Right renal pelvis (tissue), 4 donors: ENCODE measurements at places on chromosomes 16 and 17. TPM values are rescaled to one million over a fixed set of nuclear protein-coding genes. Genes with fewer than 3 reads are reported as not detected.

KRTAP1-5 gene
- polyA plus RNA-seq, result not detected

ACSM2A gene
- 57.6 TPM for polyA plus RNA-seq

APPBP2 gene
- 56.7 TPM for polyA plus RNA-seq

MYH1 gene
- 0.04 TPM for polyA plus RNA-seq

C17orf58 gene
- polyA plus RNA-seq, result 25.5 TPM

HBM gene
- 2.1 TPM for polyA plus RNA-seq

DNA sequence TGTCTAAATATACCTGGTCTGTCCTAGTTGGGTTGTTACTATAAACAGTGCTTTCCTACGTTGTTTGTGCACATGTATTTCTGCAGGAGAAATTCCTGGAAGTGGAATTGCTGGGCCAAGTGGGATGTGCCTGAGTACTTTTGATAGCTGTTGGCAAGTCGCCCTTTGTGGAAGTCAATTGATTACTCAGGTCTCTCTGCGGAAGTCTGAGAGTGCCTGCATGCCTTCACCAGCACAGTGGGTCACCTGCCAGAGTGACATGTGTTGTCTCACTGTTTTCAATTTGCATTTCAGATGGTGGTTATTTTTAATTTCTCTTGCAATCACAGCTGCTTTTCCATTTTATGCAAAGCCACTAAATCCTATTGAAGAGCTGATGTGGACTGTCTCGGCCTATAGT is 2.3 kb upstream of the MVD start:
- no peak for DNase-seq

GRCh38 chr17:58918072-58918471 is 162.4 kb downstream of the PPM1E start:
- DNase-seq, result no peak

GRCh38 chr16:1333149-1333812 is at the start of gene BAIAP3:
Gene BAIAP3, plus strand, starts transcription at chr16:1333645. Its CDS starts 4,905 bp downstream, at chr16:1338550.
- no peak for DNase-seq

DNA sequence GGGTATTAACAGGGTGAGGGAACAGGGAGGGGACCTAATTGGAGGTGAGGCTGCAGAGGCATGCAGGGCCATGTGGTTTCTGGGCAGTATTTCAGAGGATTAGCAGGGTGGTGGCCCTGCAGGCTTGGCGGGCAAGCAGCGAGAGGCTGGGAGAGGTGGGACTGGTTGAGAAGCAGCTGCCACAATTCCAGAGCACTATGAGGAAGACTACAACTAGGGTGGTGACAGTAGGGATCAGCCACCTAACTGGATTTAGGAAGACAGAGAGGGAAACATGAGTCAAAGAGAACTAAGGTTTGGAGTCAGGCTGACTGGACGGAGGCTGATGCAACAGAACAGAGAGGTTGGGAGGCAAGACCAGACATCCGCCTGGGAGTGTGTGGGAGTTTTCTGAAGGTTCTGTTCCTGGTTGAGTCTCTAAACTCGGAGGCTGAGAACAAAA is 12.3 kb downstream of the ALOXE3 start:
- DNase-seq, result no peak

DNA sequence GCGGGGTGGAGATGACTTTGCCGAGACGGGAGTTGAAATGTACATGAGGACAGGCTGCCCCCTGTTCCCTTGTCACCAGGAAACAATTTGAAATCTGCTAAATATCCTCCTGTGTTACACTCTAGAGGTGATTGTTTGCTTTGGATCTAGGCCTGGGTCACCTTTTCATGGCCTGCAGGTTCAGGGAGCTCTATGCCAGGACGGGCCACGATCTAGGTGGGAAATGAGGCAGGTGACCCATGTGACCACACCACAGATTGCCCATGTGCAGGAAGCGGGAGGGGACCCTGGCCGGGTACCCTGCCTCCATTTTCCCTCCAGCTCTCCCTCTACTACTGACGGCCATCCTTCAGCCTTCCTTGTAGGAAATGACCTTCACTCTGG is 43.4 kb downstream of the MEAK7 start:
- DNase-seq, result no peak

DNA sequence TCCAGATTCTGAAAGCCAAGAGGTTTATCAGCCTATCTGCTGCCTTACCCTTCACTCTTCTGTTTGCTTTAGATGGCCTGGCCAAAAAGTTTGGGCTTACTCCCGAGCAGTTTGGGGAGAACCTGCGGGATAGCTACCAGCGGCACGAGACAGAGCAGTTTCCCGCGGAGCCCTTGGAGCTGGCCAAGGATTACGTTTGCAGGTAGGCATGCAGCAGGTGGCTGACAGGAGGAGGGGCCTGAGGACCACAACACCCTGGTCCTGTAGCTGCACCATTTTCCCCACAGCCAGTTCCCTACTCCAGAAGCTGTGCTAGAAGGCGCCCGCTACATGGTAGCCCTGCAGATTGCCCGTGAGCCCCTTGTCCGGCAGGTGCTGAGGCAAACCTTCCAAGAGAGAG is 20.6 kb downstream of the SUPT6H start:
- no peak for DNase-seq

DNA sequence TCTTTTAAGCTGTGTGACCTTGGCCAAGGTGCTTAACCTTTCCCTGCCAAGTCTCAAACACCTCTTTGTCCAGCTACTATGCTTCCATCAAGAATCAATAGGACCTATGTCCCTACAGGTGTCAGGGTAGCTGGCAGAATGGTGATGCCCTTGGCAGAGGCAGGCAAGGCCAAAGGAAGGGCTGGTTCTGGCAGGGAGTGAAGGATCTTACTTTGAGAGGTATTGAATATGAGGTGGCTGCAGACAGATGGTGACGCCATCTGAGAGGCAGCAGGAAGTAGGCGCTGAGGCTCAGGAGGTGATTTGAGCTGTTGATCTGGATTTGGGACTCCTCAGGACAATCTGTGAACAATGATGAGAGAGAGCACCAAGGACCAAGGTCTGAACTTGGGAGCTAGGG is 12.5 kb downstream of the ABCC3 start:
- no peak for DNase-seq

DNA sequence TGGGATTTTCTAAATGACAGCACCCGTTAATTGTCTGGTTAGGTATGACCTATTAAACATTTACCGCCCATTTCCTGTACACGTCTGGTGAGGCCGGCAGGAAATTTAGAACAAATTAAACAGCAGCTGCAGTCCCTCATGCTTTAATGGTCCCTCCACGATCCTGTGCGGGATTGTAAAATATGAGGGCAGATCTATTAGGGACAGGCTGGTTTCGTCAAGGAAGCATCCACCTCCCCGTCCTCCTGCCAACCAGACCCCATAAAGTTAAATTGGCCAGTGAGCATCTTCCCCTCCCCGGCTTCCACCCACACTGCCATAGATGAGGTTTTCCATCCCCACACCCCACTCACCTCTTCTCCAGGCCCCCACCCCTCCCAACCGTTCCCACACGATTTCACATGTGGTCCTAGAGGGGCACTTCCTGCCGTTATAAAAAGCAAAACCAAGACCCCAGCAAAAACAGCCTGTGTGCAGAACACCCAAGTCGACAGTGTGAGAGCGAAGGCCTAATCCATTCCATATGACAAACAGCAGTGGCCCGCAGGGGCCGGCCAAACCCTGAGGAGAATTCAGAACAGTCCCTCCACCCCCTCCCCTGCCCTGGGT is 331.9 kb downstream of the FOXL1 start:
- peak; percentile 77 for DNase-seq

DNA sequence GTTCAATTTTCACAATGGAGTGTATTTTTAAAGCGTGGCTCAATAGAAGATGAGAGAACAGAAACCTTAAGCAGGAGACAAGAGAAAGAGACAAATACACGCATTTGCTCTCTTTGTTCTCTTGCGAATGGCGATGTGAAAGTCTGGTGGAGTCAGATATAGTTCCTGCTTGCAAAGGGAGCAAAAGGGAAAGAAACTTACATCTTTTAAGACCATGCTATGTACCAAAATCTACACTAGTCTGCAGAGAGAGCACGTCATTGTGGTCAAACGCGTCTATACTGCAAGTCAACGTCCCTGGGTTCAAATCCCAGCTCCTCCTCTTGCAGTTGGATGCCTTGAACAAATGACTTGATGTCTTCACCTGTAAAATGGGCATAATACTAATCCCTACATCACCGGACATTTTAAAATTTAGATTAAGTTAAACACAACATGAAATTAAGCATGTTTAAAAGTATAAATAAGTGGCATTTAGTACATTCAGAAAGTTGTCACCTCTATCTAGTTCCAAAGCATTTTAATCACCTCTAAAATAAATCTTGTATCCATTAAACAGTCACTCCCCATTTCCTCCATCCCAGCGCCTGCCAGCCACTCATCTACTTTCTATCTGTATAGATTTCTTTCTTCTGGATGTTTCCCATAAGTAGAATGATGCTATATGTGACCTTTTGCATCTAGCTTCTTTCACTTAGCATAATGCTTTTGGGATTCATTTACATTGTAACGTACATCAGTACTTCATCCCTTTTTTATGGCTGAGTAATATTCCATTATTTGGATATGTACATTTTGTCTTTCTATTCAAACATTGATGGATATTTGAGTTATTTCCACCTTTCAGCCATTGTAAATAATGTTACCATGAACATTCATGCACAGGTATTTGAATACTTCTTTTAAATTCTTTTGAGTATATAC is 406.9 kb downstream of the TMEM114 start:
- no peak for DNase-seq

DNA sequence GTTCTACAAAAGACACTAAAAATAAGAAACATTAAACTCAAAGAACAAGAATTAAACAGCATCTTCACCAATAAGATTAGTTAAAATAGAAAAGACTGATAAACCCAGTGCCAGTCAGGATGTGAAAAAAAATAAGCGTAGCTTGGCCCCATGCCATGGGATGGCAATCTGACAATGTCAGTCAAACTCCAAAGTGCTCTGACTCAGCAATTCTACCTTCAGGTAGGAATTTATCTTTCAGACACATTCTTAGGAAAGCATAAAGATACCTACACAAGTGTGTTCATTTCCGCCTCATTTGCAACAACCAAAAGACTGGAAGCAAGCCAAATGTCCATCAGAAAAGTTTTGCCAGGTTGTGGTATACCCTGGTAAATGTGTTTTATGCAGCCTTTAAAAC is 9.1 kb upstream of the MPO start:
- DNase-seq, result no peak

GRCh38 chr16:57618296-57619132 is 9.9 kb upstream of the ADGRG1 start:
- DNase-seq, result no peak

DNA sequence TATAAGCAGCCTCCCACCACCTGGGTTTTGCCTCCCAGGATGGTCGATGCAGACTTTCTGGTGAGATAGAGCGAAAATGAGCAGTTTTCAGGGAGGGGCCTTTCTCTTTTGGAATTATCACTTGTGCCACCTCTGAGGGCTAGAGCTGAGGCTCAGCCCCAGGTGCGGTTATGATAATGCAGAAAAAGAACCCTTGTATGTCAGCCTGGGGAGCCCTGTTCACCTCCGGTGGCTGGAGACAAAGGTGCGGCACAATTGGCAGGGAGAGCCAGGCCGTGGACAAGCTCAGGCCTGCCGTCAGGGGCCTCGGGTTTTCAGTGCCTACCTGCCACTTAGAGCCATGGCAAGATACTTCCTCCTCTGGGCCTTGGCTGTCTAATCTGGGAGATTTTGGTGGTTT is 4.4 kb downstream of the SCPEP1 start:
- DNase-seq, result no peak

DNA sequence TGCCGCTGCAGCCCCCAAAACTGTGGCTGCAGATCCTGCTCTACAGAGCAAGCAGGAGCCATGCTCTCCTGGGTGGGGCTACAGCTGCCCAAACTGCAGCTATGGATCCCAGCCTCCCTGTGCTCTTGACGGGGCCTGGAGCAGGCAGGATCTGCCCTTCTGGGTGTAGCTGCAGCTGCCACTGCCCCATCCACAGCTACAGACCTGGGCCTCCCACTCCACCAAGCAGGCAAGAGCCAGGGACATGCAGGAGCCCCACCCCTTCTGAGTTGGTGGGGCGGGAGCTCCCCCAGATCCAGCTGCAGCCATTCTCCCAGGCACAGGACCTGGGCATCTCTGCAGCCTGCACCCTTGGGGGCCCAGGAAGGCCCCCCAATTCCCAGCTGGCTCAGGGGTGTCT is 551.2 kb upstream of the CA10 start:
- no peak for DNase-seq

- no peak for DNase-seq
These were observed 16.3 kb upstream of the PNPO start for GRCh38 chr17:47924785-47925677.

DNA sequence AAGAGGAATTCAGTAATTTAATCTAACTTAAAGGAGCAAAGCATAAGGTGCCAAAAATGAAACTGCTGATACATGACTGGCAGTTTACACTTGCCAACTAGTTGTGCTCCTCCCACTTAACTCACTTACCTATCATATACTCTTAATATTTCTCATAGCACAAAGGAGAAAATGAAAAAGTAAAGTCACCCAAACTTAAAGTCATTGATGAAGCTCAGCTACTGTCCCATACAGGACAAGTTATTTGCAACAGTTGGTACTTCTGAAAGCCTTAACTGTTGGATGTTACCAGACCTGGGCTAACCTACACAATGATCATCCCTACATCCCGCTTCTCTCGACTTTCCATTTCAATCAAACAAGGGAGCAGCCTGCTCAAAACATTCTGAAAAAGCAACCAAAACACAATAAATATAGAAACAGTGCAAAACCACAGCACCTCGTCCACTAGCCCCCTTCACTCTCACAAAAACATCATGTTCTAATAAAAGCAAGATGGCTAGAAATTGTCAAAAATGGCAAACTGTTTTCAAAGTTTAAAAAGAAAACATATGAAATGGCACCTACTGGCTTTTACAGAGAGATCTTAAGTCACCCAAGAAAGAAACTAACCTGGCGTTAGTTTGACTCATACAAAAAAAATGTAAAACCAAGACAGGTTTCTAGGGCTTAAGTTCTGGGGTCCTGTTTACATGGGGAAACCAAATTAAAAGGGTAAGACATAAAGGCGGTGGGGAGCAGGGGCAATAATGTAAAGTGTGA is 868 bp downstream of the MED13 start:
- DNase-seq, result no peak

- no peak for DNase-seq
These were observed 1.4 kb upstream of the SP6 start for GRCh38 chr17:47852113-47852949.

DNA sequence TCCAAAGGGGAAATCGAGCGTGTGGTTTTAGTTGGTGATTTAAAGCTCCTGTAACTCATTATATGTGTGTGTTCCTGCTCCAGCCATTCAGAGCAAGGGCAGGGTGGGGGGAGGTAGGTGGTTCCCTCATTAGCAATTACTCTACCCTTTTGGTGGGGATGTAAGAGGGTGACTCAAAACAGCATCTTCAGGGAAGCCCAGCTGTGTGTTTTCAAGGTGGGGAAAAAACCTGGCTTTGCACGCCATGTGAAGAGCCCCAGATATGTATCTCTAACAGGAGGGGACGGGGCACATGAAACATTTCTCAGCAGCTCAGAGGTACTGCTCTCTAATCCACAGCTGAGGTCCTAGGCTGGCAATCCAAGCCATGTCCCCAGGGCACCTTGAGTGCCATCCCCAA is 241.3 kb upstream of the ZFHX3 start:
- DNase-seq, result no peak

DNA sequence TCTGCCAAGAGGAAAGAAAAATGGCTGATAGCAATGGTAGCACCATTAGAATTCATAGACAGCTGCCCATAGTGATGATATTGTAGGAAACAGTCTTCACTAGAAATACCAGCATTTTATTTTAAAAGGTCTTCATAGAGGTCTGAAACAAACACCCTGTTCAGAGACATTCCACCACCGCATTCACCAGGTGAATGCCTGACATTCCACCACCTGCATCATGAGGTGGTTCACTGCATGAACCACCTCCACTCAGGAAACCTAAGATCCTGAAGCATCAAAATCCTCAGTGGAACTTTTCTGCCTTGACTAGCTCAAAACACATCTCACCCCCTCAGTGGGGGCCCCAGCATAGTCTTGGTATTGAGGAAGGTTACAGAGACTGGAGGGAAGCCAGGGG is 91.5 kb upstream of the COX10 start:
- DNase-seq, result no peak
